Motor neuron (in vitro differentiated cells): ENCODE measurements at places on chromosomes 5 and 9. TPM values are rescaled to one million over a fixed set of nuclear protein-coding genes. Genes with fewer than 3 reads are reported as not detected.

DNA sequence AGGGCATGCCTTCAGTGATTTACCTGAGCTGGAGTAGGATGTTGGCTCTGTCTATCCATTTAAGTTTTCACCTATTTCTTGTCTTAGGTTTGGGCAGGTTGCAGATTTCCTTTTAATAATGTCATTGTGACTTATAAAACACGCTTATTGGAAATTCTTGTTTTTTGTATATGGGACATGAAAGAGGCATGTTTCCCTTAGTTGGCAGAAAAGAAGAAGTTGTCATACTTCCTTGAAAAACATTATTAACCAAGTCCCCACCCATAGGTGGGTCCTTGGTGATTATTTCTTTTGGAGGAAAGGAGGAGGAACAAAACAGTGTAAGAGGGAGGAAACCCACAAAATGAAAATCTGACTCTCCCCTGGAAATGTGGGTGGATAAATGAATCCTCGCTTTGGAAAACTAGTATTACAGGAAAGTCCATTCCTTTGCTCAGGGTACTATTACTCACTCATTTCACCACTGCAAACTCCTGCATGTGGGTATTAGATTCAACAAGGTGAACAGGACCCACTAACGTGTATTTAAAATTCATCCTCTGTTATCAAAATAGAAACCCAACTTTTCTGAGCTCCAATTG is 9.3 kb downstream of the CER1 start:
- no peak for ATAC-seq

MEGF10 gene
- 3.0 and 4.9 TPM in 2 replicates for total RNA-seq

MATR3 gene
- 425 and 431 TPM in 2 replicates for total RNA-seq

DNA sequence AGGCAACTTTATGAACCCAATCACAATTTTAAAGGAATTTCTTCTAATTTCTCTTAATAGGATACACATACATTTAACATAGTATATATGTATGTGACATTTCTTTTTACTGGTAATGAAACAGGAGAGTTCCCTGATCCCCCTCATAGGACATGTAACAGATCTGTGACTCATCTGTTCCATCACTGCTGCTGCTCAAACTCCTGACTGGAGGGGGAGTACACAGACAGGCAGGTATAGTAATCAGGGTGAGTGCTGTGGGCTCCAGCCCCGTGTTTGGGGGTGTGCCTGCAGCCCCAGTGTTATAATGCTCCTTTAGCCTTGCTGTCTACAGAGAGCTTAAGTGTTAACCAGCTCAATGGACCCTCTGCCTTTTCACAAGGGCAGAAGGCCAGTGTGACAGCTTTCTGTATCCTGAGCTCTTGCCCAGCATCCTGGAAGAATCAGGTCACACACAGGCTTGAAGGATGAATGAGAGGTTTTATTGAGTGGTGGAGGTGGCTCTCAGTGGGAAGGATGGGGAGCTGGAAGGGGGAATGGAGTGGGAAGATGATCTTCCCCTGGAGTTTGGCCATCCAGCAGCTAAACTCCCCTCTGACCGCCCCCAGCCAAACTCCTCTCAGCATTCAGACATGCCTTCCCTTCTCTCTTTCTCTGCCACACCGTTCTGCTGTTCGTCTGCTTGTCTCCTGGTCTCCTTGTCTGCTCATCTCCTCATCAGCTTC is 161.3 kb downstream of the ZNF608 start:
- no peak for ATAC-seq

WDR38 gene
- 0.26 and 0.50 TPM in 2 replicates for total RNA-seq

- peak; percentile 98 for ATAC-seq
Measured at GRCh38 chr5:172806897-172807672, 27.0 kb upstream of the ERGIC1 start.

DNA sequence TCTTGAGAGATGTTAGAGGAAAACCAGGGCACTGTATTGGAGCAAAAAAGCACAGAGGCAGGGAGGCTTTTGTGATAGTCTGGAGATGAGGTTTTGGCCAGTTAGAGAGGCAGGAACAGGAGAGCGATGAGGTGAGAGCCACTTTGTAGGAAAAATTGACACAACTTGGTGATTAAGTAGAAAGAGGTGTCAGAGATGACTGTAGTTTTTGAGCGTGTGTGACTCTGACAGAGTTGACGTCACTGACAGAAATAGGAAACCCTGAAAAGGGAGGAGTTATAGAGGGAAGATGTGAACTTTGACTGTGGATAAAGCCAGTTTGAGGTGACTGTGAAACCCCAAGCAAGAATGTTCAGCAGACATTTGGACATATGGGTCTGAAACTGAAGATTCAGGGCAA is 15.7 kb downstream of the NFX1 start:
- ATAC-seq: no peak

DNA sequence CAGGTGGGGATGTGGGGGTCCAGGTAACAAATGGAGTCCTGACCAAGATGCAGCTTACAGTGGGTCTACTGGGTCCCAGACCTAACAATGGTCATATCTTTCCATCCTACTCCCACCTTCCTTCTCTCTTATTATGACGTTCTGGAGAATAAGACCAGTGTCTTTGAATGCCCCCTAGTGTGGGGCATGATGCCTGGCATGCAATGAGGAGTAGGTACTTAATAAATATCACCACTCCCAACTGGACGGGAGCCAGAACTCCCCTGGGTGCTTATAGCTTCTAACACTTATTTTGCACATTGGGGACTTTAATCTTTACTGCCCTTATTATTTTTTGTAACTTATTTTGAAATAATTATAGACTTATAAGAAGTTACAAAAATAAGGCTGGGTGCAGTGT is 98.2 kb downstream of the NDFIP1 start:
- no peak for ATAC-seq

GRCh38 chr9:15400281-15400941 is 22.3 kb upstream of the SNAPC3 start:
- ATAC-seq: no peak

DNA sequence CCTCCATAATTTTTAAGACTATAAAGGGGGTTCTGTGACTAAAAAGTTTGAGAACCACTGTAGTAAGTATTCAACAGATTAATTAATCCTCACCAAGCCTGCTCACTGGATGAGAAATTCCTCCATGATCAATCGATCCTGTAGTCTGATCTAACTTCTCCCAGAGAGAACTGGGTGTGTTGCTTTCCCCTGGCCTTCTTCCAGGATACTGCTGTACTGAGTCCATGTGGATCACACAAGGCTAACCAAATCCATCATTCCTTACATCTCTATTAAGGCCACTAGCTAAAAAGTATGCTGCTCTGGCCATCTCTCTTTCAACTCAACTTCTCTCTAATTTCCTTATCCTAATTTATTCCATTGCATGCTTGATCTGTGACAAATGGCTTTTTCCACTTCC is 280.2 kb upstream of the PCSK5 start:
- no peak for ATAC-seq

- ATAC-seq: no peak
Measured at GRCh38 chr9:130466537-130467217, 21.9 kb downstream of the ASS1 start.

DNA sequence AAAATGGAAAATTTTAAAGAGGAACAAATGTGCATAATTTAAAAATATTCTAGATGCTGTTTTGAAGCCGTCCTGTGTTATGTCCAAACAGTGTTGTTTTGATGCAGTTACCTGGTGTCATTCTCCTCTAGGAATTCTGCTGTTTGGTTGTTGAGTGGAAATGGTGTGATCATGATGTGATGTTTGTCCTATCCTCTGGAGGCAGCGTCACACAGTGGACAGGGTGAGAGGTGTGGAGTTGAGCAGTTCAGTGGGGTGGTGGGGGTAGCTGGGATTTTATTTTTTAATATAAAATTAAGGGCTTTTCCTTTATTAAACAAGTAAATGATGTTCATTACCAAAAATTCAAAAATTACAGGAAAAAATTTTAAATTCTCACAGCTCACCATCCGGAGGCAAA is 31.2 kb downstream of the PRDM6 start:
- ATAC-seq: peak; percentile 4

- ATAC-seq: peak; percentile 52
Measured at GRCh38 chr5:173329491-173330337, 1.5 kb upstream of the STC2 start.

MYORG gene
- 2.3 and 2.7 TPM in 2 replicates for total RNA-seq

GRCh38 chr5:133229931-133230664 is 178.3 kb downstream of the HSPA4 start:
- no peak for ATAC-seq

MYMK gene
- total RNA-seq: not detected in 2 replicates

DNA sequence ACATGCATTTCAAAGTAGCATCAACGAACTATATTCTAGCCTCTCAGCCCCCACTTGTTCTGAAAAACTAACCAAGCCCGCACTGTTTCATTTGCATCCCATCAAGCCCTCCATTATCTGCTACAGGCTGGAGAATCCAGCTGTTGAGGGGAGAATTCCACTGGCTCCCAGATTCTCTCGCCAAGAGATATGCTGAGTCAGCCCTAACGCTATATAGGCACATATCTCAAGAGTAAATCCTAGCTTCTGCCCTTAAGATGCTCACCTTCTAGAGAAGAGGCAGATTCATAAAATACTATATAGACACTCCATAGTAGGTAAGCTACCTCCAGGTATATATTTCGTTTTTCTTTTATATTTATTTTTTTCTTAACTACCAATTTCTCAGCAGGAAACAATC is 266.4 kb upstream of the TARS1 start:
- ATAC-seq: no peak

DNA sequence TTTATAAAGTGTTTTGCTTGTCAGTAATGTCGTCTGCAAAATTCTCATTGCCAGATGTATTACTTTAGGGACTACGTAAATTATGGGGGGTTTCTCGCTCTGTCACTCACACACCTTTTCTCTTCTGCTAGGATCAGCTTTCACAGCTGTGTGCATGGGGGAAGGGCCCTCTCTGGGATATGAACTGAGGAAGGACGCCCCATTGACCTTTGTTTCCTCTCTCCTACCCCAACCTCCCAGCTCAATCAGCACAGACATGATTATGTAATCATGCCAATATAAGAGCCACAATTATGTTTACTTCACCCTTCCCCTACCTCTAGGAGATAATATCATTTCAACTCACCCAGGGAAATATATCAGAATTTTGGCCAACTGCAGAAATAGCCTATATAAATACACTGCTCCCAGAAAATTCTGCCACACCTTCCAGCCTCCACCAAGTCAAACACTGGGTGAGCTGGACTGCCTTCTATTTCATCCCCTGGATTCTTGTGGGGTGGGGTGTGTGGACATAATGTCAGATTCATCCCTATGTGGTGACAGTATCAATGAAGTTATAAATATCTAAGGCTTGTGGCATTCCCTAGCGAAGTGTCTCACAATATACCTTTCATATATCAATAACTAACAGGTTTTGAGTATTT is 12.6 kb upstream of the SEMA5A start:
- no peak for ATAC-seq

DNA sequence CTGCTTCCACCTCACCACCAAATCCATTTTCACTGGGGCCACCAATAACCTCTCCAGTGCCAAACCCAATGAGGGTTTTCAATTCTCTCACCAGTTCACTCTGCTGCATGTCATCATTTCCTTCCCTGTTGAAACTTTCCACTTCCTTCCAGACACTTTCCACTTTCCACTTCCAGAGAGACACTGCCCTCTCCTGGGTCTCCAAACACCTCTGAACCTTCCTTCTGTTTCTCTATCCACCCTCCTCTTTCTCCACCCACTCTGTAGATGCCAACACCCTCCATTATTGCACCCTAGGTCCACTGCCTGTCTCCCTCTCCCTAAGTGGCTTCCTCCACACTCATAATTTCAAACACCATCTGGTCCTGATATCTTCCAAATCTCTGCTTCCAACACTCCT is 39.6 kb downstream of the PDE6A start:
- ATAC-seq: no peak

IFNA13 gene
- total RNA-seq: 0.23 TPM in 1 of 2 replicates, not detected in the other

FASTKD3 gene
- total RNA-seq: 13.8 and 16.7 TPM in 2 replicates

SPRY4 gene
- 3.2 and 11.0 TPM in 2 replicates for total RNA-seq

GRCh38 chr5:460273-460625 is 17.3 kb downstream of the EXOC3 start:
- no peak for ATAC-seq

SMIM33 gene
- total RNA-seq: 0.58 and 0.66 TPM in 2 replicates

CCL28 gene
- 0.60 and 0.94 TPM in 2 replicates for total RNA-seq

DNA sequence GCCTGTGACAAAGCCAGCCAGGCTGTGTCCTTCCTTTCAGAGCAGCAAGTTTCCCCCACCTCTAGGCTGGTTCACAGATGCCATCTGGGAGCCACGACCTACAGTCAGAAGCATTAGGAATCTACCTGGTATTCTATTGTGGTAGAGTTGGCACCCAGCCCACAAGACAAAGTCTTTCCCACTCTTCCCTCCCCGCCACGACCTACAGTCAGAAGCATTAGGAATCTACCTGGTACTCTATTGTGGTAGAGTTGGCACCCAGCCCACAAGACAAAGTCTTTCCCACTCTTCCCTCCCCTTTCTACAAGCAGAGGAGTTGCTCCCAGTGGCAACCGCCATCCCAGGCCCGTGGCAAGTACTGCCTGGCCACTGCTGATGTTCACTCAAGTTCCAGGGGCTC is 157.8 kb upstream of the TNC start:
- no peak for ATAC-seq

FCN2 gene
- not detected in 2 replicates for total RNA-seq

DNA sequence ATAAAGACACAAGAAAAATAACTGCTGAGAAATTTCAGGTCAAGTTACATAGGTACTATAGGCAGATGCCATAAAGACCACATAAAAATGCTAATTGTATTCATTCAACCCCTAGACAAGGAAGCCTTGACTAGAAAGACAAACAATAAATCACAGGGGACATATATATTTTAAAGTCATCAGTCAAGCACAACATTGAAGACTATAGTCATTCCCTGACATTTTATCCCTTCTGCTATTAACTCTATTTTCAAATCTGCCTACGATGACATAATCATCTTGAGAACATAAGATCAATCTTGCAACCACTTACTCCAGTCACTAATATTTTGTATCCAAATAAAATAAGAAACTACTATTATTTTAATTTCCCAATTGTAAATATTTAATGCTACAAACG is 38.3 kb downstream of the FAM13B start:
- peak; percentile 24 for ATAC-seq

DNA sequence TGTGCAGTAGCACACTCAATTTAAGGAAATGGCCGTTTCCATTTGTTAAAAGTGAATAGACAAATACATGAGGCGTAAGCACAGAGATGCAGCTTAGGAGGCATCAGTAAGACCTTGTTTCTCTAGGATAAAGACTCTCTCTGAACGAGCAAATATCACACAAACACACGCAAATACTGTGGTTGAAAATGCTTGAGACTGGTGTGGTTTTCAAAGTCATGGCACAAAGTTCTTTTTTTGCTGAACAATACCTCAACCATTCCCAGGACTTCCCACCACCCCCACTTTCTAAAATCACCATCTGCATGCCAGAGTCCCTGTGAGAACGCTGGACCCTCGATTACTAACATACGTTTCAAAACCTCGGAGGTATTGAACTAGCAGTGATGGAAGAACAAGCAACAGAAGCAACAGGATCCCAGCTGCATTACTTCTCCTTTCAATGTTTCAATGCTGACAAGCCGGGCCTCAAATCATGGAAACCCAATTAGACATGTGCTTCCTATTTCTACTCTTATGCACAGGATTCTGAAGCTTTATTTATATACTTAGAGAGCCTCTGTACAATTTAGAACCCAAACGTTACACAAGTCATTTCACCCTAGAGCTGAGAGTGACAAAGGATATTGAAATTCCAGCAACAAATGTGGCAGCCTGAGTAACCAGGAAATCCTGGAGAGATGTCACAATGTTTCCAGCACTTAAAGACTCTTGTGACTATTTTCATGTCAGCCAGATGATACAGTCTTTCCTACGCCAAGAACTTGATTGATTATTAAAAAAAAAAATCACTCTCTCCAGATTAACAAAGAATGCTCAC is 63.9 kb downstream of the CDC14B start:
- no peak for ATAC-seq

FOXD4L5 gene
- total RNA-seq: 0.57 and 1.8 TPM in 2 replicates

GRCh38 chr5:83097689-83098231 is 20.4 kb downstream of the XRCC4 start:
- ATAC-seq: no peak

GRCh38 chr9:116750510-116750909 is 63.4 kb downstream of the TRIM32 start:
- peak; percentile 71 for ATAC-seq

DNM1 gene
- 56.9 and 58.3 TPM in 2 replicates for total RNA-seq
